Epithelial cell of proximal tubule (primary cell): ENCODE measurements at places on chromosomes 12 and 14.

DNA sequence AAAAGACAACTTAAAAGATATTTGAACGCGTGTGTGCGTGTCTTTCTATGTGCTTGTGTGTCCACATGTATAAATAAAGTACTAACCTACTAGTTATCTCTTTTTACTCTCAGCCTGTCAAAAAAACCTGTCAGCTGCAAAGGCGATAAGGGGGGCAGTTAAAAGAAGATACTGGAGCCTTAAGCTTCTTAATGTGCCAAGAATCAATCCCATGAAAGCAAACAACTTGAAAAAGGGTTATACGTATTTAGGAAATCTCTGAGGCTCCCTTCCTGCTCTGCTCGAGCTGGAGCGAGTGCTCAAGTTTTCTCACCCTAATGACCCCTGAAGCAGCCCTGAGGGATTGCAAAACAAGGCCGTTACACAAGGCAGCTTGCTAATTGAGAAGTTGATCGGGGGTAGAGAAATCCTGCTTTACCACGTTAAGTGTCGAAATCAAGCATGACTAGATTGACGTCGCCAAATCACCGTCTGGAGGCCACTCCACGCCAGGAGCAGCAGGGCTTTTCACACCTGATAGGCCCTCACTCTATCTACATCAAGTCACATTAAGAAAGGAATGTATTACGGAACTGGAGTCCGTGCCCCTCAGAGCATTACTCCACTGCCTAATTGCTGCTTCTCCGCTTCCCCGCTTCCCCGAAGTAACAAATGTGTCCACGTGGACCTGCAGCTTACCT lies 32.4 kb downstream of the LMO3 start:
- DNase-seq, result peak; percentile 9

DNA sequence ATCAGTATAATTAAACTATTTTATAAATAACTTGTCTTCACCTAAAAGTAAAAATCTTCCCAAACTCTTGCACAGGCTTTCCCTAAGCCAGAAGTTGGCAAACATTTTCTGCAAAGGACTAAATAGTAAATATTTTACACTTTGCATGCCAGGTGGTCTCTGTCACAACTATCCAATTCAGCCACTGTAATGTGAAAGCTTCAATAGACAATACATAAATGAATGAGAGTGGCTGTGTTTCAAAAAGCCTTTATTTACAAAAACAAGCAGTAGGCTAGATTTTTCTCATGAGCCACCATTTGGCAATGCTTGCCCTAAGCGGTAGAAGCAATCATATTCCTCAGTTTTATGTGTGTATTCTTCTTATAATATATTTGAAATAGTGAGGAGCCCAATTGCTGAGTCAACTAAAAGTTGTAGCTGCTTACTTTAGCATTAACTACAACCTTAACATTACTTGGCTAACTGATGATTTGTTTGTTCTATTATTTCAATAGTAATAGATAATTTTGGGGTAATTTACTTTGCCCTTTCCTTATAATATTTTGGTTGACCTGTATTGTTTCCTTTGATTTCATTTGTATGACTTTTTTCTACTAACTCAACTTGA lies 236.0 kb upstream of the SYT1 start:
- no peak for DNase-seq

DNA sequence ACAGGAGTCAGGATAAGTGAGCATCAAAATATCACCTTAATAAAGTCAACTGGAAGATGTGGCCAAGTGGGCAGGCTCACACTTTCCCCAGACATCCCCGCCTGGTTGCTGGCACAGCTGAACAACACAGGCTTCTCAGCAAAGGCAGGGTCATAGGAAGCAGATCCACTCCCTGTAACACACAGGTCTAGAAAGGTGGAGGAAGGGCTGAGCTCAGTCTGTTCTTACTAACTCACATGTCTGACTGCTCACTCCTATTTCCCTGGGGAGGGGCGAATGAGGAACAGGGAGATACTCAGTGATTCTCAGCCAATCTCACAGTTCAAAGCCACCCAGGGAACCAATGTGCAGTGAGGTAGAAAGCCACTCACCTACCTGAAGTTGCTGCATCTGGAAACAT lies 45.0 kb upstream of the AMN1 start:
- DNase-seq, result no peak

DNA sequence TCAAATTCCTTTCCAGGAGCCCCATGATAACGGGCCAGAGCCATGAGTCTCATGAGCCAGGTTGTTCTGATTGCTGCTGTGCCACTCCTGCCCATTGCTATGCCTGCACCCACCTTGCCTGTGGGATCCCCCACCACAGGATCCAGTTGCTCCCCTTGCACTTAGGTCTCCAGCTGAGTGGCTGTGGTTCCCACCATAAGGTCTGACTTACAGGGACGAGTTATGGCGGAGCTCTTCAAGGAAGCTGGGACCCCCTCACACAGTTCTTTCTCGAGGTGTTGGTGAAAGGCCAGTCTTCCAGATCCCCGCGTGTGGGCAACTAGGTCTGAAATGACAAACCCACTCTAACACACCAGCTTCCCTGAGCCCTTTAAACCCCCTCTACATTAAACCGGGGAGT lies 111.9 kb upstream of the C14orf180 start:
- DNase-seq, result no peak

- DNase-seq, result peak; percentile 64
Observed at GRCh38 chr12:39127401-39127800, 222.0 kb upstream of the CPNE8 start.

DNA sequence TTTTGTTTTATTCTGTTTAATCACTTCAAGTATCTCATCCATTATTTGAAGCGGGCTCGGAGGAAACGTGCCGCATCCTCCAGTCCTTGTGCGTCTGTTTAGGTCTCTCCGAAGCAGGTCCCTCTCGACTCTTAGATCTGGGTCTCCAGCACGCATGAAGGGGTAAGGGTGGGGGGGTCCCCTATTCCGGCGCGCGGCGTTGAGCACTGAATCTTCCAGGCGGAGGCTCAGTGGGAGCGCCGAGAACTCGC lies 311 bp upstream of the LGR5 start:
- DNase-seq, result no peak

DNA sequence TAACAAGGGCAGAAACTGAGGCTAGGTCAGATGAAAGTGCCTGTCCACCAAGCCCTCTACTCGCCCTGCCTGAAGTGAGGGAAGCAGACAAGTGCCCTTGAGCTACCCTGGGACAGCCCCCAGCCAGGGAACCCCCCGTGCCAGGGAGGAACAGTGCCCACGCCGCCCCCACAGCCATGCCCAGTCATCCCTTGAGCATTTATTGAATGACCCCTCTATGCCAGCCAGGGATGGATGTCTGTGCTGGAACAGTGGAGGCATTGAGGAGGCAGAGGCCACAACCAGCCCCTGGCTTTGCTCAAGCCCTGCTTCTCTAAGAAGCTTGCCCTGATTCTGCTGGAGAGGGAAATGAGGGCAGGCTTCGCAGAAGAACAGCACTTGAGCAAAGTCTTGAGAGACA lies 3.7 kb upstream of the AQP6 start:
- no peak for DNase-seq

DNA sequence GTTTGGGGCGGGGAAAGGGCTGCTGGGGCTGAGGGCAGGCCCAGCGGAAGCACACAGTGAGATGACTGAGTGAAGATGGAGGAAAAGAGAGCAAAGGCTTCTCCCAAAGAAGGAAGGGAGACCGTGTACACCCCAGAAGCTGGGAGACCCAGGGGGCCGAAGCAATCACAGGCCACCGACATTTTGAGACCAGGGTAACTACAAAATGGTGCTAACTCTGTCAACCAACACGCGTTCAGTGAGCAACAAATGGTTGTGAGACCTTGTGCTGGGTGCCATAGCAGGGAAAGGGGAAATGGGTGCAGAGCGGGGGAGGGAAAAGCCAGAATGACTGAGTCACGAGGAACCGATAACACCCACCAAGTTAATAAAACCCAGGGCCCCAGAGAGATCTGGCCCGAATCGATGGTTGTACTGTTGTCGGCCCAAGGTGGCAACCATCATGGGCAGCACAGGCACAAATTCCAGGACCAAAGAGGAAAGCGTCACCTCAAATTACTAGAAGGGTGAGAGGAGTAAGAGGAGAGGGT lies 50.3 kb downstream of the CDC42BPB start:
- no peak for DNase-seq

DNA sequence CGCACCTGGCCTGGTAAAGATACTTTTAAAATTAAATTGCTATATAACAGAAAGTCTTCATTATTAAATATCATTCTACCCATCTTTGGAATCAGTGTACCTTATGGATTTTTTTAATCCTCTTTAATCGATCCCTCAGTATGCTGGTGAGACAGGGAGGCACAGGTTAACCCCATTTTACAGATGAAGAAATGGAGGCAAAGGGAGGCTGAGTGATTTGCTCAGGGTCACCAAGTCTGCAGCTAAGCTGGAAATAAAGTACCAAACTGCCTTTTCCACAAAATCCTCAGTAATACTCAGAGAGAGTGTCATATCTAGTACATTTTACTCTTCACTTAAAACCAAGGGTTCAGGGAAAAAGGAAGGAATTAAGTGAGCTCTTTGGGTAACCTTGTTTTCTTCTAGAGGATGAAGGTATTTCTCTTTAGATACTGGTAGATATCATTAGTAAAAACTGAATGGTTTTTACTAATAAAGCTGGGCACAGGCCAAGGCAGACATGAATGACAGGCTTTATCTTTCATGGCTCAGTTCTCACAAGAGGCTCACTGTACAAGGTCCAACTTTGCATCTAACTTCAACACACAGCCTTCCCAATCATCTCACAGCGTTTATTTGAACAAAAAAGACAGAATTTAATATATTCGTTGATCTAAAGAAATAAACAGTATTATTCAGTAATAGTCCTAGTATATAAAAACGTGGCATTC lies 35.3 kb upstream of the TTC7B start:
- DNase-seq, result no peak

GRCh38 chr14:94680862-94681288 lies 68.7 kb downstream of the SERPINA3 start:
- DNase-seq, result no peak

DNA sequence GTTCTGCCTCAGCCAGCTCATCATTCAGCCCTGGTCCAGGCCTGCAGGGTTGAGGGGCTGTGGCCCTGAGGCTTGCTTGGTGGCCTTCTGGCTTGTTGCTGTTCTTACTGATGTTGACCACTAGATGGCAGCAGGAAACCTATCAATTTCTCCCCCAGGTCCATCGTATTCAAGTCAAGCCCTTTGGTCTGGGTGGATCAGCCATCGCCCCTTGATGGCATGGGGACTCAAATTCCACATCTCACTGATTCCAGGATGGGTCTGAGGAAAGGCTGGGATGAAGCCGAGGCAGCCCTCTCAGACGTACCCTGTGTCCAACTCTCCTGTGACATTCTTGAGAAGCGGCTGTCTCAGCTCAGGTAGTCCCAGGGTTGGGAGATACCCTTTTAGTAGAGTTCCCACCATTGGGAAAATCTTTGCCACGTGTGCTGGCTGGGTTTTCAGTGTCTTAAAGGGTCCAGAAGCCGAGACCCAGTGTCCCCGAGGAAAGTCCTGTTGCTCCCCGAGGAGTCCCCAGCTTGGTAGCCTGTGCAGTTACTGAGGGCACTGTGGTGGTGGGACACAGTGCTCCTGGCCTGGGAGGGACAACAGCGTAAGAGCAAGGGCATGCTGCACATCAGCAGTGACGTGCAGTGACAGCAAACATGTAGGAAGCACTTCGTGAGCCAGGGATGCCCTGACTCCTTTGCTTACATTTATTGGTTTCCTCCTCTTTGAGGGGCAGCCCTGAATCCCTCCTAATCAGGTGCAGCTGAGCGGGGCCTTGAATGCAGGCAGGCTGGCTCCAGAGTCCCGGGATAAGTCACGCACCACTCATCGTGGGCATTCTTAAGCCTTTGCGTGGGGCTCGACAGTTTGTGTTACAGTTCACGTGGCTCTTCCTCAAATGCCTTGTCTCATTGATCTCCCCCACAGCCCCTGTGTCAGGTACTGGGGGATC lies 58.6 kb downstream of the TSPAN9 start:
- no peak for DNase-seq

- no peak for DNase-seq
Observed at GRCh38 chr12:121983536-121984210, 38.0 kb upstream of the BCL7A start.

DNA sequence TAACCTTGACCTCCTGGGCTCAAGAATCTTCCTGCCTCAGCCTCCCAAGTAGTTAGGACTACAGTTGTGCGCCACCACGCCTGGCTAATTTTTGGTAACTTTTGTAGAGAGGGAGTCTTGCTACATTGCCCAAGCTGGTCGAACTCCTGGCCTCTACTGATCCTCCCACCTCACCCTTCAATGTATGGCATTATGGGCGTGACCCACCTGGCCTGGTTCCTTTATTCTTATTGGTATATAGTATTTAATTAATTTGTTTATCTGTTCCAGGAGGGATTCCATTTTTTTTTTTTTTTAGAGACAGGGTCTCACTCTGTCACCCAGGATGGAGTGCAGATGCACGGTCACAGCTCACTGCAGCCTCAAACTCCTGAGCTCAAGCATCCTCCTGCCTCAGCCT lies 40.9 kb upstream of the EAPP start:
- no peak for DNase-seq
